ENCODE measurements at places on chromosomes 6 and 20. TPM values are rescaled to one million over a fixed set of nuclear protein-coding genes. Genes with fewer than 3 reads are reported as not detected.

DNA sequence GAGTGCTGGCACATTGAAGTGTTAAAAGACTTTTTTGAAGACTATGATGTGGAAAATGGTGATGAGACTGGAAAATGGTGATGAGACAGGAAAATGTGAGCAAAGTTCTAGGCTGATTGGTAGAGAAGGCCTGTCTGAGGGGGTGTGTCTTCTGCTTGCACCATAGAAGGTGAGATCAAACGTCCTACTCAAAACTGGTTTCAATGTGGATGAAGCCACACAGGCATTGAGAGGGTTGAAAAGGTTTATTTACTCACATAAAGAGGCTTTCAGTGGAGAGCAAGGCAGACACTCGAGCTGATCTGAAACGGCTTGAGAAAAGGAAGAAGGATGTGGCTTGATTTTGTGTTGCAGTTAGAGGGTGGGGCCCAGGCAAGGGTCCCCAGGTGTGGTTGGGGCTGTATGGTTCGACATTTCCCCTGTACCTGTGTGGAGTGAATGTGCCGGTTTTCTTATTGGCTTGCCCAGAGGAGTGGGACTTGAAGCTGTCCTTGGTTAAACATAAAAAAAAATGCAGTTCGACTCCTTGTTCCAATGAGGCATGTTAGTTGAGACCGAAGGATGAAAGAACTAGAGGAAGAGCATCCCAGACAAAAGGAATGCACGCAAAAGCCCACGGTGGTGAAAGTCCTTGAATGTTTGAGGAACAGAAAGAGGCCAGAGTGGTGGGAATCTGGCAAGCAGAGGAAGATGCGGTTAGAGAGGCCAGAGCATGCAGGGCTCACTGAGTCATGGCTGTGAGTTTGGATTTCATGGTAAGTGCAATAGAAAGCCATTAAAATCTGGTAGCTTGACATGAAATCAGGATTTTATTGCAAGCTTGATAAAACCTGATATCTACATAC lies 172.3 kb downstream of the EPM2A start:
- DNase-seq = no peak

DNA sequence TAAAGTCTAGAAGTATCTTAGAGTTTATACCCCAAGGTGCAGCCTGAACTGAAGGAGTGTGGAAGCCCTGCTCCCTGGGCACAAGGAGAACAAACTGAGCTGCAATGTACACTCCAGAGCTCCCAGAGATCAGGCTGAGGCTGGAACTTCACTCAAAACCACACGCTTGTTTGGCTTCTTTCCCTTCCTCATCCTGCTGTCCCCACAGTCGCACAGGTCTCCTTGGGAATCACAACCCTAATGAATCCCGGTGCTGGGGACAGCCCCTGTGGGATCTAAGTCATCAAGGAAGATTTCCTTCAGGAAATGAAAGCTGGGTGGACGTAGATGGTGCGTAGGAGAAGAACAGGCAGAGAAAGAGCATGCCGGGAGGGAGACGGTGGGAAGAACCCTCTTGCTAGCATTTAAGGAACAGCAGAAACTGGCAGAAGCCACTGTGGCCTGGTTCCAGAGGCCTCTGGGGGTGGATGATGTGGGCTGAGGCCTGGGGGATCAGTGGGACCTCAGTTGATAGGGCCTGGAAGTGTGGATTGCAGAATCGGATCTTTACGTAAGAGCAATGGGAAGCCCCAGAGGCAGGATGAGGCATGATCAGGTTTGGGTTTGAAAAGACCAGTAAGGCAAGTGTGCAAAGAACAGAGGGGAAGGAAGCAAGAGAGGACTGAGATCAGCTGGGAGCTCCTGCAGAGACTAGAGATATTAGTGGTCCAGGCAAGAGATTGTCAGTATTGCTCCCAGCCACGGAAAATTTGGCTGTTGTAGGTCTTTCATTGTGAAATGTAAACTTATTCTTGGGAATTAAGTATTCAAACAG lies 21.4 kb downstream of the CYP24A1 start:
- no peak for DNase-seq

GJA1 gene
- 14.0 TPM for total RNA-seq

- DNase-seq = no peak
These were observed 11.2 kb upstream of the UNC93A start for GRCh38 chr6:167279766-167280446.

GRCh38 chr6:31811645-31812044 lies 3.4 kb downstream of the HSPA1L start:
- no peak for DNase-seq

- no peak for DNase-seq
These were observed 800 bp downstream of the ABCC10 start for GRCh38 chr6:43428112-43428570.

DNA sequence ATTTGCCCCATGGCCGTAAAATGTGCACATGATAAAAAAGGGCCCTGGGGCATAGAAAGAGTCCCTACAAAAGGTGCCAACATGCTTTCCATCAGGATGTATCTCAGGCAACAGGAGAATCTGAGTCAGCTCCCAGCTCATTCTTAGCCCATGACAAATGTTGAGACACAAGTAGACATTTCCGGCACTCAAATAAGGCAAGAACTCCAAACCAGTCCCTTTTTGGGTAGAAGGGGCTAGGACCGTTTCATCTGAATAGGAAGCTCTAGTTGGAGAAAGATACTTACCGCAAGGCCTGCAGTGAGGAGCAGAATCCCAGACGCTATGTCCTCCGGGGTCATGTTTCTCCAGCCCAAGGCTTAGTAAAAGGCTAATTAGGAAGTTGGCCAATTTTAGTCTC lies 261.0 kb upstream of the RIN2 start:
- peak; percentile 40 for DNase-seq

DNA sequence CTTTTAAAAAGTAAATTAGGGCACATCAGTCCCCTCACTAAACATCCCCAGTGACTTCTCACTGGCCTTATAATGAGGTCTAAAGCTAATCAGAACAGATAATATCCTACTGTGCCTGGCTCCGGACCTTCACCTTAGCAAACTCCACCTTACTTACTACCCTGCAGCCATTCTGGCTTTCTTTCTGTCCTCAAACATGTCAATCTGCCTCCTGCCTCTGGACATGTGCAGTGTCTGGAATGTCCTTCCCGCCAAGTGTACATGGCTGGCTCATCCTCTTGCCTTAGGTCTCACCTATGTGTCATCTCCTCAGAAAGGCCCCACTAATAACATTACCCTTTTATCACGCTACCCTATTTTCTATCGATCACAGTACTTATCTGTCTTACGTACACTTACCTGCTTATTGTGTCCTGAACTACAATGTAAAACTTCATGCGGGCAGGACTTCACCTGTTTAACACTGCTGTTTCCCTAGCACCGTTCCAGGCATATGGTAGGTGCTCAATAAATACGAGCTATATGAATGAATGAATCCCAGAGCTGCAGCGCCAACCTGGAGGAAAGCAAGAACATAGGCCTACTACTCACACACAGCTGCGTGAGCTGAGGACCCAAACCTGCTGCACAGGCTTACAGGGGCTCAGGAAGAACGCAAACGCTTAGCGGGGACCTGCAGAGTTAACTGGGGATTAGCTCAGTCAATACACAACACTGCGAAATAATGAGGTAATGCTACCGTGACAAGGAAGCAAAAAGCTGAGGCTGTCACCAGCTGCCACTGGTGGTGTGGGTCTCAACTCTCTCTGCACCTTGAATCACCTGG lies 991 bp downstream of the UQCC2 start:
- DNase-seq = no peak

DNA sequence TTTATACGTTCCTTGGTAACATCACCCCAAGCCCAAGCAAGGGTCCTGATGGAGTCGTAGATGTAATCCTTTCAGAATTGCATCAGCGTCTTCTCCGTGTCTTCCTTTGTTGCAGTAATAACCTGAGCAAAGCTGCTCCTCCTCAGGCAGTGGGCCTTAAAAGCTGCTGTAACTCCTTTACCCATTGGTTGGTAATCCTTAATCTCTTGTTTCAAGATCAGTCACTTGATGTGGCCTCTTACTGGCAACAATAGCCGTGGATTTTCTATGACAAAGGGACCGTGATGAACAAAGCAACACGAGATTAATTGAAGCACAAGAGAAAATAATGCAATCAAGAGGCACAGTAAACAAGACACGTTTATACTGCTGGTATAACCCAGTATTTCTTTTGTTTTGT lies 44.6 kb downstream of the ALDH5A1 start:
- no peak for DNase-seq

MYH7B gene
- total RNA-seq = 0.04 TPM

DNA sequence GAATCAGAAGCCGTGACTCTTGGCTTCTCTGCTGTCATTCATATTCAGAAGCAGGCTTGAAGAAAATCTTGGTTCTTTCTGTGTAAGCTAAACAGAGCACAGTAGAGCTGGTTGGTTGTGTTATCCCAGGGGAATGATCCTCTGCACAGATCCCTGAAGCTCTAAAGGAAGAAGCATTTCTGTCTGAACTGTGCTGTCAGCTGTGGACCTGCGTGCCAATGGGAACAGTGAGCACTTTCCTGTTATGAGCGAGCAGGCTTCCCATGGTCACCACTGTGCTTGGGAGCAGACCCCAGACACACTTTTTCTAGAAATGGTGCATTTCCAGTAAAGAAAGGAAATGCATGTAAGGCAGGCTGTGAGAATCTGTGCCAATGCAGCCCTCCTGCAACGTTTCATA lies 490.2 kb downstream of the EPM2A start:
- no peak for DNase-seq

TULP1 gene
- total RNA-seq = not detected

DNA sequence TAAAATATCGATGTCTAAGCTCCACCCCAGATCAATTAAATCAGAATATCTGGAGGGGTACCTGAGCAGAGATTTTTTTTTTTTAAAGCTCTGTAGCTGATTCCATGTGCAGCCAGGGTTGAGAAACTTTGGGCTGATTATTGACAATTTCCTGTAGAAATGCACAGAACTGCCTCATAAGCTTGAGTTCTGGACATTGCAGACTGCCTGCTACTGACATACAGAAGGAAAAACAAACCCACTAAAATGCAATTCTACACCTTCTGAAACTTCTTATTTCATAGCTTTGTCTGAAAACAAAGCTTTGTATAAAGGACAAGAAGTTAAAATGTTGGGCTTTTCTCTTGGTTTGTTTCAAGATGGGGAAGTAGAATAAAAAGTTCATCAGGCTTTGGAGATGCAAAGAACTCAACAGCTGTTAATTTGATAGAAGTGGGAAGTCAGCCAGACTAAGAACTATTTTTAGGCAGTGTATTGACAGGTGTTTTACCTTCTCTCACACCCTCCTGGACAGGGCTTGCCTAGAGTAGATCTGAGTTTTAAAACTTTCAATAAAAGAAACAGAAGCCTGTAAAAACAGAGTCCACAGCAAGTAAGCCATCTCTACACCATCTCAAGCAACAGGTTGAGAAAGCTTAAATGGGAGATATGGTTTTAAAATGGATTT lies 147.7 kb downstream of the KCNQ5 start:
- no peak for DNase-seq

DNA sequence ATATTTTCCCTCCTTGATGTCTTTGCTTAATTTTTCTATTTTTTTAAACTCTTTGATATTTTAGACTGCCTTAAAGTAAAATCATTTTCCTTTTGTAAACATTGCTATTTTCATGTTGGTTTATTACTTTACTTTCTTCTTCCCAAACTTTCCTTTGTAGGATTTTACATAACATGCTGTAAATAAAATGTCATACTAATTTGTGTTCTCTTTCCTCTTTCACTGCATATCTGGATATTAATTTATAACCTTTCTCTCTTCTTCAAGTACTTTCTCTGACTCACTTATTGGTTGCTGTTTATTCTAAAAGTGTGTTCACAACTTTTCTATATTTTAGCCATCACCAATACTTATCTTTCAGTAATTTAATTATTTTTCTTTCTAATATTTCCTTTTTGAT lies 9.3 kb upstream of the POM121L2 start:
- no peak for DNase-seq

- DNase-seq = no peak
These were observed 232.0 kb downstream of the BCAS1 start for GRCh38 chr20:53838311-53838868.

All from PC-3 (cell line).